ENCODE measurements at places on chromosomes 3 and 15. TPM values are rescaled to one million over a fixed set of nuclear protein-coding genes. Genes with fewer than 3 reads are reported as not detected.

SLC9A9 gene
- 8.8 TPM for total RNA-seq

XIRP1 gene
- 0.40 TPM for total RNA-seq

DNA sequence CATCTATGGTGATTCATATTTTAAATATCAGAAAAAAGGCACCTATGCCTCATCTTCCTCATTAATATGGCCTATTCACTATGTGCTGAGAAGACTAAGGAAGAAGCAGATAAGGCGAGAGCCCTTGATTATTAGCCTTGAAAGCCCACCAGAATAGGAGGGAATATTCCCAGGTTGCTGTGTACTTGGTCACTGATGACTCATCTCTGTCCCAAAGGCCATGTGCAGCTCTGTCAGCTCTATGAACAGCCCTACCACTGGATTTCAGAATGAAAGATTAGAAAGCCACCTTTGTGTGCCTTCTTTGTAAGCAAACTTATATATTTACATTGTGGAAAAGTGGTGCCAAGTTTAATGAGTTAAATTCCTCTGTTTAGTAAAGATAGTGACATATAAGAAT lies 211.5 kb downstream of the NFKBIZ start:
- peak overlapping the region; percentile 25 for H3K27ac ChIP-seq
- peak; percentile 53 for DNase-seq
- H3K27me3 ChIP-seq, result no peaks in the 10 kb centered on the region
- no peak overlapping the region for H3K4me3 ChIP-seq
- peaks cover 37% of the 10 kb centered on the region for H3K4me1 ChIP-seq

GRCh38 chr15:64046421-64047153 lies at the start of gene DAPK2:
Gene DAPK2 (minus strand): TSS chr15:64046485. CDS start chr15:64040261, 6,224 bp downstream.
- peak within 1 kb of the TSS; percentile 69 for H3K4me3 ChIP-seq
- no peaks in the 10 kb centered on the region for H3K36me3 ChIP-seq
- H3K27ac ChIP-seq, result peak within 1 kb of the TSS; percentile 55
- peaks cover 36% of the 10 kb centered on the region for H3K4me1 ChIP-seq
- no peak for DNase-seq

DNA sequence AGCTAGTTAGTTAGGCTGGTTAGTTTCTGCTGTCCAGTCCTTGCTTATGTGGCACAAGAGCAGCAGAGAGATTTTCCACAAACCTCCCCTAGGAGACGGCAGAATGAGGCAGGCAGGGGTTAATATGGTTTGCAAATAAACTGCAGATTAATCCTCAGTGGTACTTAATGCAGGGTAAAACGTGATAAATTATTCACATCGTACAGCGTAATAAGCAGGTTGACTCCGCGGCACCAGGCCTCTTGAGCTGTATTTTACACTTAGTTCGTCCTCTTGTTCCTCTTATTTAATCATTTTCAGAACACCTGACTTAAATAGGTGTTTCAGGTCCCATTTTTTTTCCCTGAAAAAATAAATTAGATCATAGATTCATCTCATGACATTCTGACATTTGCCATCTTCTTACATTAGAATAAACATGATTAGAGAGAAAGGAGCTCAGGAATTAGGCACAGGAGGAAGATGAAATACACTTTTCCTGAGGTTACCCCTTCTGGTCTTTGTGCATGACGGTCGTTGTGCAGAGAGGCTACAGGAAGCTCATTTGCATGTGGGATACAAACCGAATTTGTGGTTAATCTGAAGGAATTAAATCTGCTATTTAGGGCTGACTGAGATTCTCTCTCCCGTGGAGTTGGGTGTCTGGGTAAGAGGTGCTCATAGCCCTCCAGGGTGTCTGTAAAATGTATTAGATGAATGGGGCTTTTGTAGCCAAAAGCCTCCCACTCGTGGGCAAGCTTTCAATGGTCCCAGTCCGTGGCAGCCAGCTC lies 27.1 kb upstream of the VPS8 start:
- DNase-seq, result no peak
- H3K4me3 ChIP-seq, result no peak overlapping the region
- H3K36me3 ChIP-seq, result no peaks in the 10 kb centered on the region
- H3K27ac ChIP-seq, result no peak overlapping the region
- H3K27me3 ChIP-seq, result no peaks in the 10 kb centered on the region

PTH1R gene
- not detected for total RNA-seq

DNA sequence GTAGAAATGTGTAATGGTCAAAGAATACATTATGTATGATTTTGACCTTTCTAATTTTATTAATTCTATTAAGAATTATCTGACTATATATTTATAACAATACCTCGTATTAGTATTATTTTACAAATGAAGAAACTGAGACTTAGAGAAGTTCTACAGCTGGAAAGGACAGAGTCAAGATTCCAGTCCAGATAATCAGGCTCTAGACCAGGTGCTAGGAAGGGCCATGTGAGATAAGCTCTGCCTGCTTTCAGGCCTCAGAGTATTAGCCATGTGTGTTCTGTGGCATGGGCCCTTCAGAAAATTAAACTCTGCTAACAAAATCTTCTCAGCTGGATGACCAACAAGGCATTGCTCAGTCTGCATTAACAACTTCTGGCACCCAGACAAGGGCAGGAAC lies 87.5 kb downstream of the CD200R1L start:
- no peak for DNase-seq
- H3K4me1 ChIP-seq, result no peaks in the 10 kb centered on the region
- H3K36me3 ChIP-seq, result no peaks in the 10 kb centered on the region
- H3K4me3 ChIP-seq, result no peak overlapping the region
- no peaks in the 10 kb centered on the region for H3K27me3 ChIP-seq

GRCh38 chr3:196216089-196216564 lies at the start of gene SLC51A:
Gene SLC51A (plus strand): TSS chr3:196216534. CDS start chr3:196216713, 179 bp downstream.
- no peaks in the 10 kb centered on the region for H3K36me3 ChIP-seq
- peaks cover 10% of the 10 kb centered on the region for H3K4me1 ChIP-seq
- no peak for DNase-seq

Measured in GM12878 (cell line).